ENCODE measurements at places on chromosomes 2 and 18. TPM values are rescaled to one million over a fixed set of nuclear protein-coding genes. Genes with fewer than 3 reads are reported as not detected.

CPO gene
- total RNA-seq: not detected

RAMP1 gene
- 201 TPM for total RNA-seq

CNDP1 gene
- total RNA-seq: not detected

NAT8 gene
- not detected for total RNA-seq

MLPH gene
- total RNA-seq: 40.9 TPM

IL37 gene
- not detected for total RNA-seq

GRB14 gene
- 5.2 TPM for total RNA-seq

IL1B gene
- total RNA-seq: 3.9 TPM

C2orf66 gene
- total RNA-seq: 0.16 TPM

STK16 gene
- 19.6 TPM for total RNA-seq

- DNase-seq: no peak
These were observed 176.8 kb downstream of the LOXHD1 start for GRCh38 chr18:46480226-46480625.

DNA sequence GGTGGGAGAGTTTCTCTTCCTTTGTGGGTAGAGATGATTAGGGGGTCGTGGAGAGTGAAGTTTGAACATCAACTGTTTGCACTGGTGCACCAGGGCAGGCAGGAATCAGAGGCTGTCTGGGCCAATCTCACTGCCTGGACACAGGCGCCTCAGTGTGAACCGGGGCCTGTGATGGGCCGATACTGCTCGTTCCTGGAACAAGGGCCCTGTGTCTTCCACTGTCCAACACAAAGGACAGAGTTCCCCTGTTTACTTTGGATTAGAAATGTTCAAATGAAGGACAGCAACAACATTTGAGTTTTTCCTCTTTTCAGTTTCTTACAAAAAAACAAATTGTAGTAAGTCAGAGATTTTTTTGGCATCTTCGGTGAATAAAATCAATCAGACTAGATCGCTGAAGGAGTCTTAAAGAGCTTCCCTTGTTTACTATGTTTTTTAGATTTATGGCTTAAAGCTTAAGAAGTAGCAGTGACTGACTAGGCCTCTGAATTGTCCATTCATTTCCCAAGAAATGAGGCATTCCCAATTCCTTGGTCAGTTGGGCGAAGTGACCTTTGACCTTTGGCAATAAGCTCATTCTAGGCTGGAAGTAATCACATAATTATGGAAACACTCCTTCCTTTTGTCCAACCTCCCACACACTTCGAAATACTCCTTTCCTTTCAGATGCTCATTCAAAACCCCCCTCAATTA, 11.6 kb upstream of the TGFA start:
- DNase-seq: no peak

DNA sequence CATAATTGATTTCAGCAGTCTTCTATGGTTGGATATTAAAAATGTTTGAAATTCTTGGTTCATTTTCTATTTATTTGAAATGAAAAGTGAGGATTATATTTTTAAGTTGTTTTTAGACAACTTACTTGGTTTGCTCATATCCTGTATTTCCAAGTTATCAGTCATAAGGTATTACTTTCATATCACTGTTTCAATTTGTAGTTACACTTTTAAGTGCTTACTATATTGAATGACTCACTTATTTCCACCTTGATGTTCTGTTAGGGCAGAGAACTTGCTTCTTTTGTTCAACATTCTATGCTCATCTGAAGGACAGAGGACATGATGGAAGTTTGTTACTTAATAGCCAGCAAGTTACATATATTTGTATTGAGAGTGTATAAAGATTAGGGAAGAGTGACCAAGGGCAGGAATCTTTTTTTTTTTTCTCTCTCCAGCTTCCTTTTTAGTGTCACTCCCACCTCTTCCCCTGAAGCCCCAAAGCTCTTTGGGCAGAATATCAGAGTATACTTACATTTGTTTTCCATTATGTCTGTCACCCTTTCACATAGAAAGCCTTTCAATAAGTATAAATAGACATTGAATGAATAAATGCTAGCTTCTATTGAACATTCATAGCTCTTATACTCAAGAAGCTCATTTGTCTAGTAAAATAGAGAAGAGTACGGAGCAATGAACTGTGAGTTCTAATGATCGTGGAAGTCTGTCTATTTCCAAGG, 28.1 kb downstream of the PIK3C3 start:
- DNase-seq: no peak

GRCh38 chr2:77519164-77519887, 2.9 kb downstream of the LRRTM4 start:
- DNase-seq: no peak

DNA sequence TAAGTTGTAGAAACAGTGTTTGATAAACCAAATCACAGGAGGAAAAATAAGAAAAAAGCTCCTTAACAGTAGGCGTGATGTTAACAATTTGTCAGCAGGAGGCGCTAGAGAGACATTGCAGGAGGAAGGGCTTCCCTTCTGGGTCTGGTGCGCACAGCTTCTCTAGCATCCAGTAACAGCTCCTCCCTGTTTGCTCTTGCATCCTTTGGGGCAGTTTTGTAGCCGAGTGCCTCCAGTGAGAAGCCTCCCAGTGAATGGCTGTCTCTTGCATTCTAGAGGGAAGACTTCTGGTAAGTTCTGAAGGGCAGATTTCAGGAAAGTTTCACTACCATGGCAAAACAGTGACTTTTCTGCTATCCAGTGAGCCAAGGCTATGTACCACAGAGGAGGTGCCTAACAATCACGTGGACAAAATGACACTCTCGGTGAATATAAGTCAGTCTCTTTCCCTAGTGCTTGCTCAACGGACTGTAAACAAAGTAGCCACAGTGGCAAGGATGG, 9.5 kb upstream of the ZNF396 start:
- DNase-seq: peak; percentile 61

GRCh38 chr2:179139506-179139905, 89.6 kb upstream of the CCDC141 start:
- DNase-seq: no peak

- DNase-seq: no peak
These were observed 742 bp downstream of the PXDN start for GRCh38 chr2:1743396-1744150.

DNA sequence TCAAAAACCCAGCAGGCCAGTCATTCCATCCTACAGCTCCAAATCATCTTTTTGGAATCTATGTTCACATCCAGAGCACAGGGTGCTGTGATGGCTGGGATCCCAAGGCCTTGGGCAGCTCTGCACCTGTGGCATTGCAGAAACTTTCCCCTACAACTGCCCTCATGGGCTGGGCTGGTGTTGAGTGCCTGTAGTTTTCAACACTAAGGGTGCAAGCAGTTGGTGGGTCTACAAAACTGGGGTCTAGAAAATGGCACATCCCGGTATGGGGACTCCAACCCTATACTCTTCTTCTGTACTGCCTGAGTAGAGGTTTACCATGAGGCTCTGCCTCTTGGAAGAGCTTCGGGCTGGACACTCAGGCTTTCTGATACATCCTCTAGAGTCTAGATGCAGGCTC, 95.2 kb upstream of the TEKT4 start:
- no peak for DNase-seq

DNA sequence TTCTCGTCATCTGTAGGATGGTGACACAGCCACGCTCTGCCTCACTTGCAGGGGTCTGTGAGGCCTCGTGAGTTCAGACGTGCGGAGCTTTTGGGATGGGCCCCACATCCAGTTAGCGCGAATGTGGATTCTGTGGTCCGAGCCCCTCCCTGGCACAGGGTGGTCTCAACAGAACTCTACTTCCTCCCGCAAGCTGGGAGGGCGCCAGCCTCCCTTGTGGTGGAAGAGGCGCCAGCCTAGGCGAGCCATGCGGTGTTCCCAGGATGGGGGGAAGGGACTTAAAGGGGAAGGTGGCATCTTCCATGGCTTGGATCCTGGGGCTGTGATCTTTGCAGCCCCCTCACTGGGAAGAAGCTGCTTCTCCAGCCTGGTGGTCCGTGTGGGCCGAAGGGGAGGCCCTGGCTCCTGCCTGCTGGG, 1.4 kb downstream of the SNORC start:
- DNase-seq: no peak

DNA sequence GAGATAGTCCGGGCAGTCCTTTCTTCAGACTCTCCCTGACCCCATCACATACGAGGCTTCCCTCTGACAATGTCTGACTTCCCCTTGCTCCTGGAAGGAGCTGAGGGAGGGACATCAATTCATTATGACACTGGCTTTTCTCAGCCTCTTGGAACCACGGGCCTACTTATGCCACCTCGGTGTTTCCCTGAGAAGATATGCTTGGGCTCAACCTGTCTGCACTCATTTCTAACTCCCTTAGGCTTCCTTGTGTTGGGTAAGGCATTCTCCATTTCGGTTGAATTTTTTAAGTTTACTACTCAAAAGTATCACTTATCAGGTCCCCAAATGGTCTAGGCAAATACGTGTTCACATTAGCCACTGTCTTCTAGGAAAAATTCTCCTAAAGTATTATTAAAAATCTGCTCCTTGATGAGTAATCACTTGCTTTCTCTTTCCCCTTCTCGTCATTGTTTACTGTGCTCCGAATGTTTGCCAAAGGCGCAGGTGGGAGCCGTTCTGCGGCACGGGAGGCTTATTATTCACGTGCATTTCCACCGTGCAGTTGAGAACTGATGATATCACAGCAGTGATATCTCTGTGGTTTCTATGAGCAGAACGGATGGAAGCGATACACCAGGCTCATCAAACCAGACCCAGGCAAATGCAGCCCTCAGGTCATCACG, 33.1 kb downstream of the ARL4C start:
- DNase-seq: no peak

GRCh38 chr18:24913507-24914170, 438.3 kb downstream of the ZNF521 start:
- DNase-seq: no peak

DNA sequence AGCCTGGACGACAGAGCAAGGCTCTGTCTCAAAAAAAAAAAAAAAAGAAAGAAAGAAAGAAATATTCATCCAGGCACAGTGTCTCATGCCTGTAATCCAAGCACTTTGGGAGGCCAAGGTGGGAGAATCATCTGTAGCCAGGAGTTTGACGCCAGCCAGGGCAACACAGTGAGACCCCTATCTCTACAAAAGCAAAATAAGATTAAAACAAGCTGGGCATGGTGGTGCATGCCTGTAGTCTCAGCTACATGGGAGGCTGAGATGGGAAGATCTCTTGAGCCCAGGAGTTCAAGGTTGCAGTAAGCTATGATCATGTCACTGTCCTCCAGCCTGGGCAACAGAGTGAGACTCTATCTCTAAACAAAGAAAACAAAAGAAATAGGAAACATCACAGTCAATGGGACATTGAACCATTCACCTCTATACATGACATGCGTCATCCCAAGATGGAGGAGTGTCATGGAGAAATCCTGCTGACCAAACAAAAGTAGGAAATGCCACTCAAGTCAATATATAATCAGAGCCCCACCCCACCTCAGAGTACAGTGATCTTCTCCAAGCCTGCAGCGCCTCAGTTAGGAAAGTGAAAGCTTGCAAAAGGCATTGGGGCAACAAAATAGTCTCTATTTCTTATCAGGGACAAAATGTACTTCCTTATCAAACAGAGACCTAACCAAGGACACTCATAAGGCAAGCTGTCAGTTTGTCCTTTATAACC, 9.8 kb downstream of the FEV start:
- no peak for DNase-seq

GRCh38 chr2:28613633-28614501, 118.0 kb downstream of the PLB1 start:
- DNase-seq: no peak

- no peak for DNase-seq
These were observed 583.4 kb upstream of the CDH2 start for GRCh38 chr18:28760299-28760698.

- no peak for DNase-seq
These were observed 411.1 kb downstream of the NCKAP5 start for GRCh38 chr2:133157141-133157540.

DNA sequence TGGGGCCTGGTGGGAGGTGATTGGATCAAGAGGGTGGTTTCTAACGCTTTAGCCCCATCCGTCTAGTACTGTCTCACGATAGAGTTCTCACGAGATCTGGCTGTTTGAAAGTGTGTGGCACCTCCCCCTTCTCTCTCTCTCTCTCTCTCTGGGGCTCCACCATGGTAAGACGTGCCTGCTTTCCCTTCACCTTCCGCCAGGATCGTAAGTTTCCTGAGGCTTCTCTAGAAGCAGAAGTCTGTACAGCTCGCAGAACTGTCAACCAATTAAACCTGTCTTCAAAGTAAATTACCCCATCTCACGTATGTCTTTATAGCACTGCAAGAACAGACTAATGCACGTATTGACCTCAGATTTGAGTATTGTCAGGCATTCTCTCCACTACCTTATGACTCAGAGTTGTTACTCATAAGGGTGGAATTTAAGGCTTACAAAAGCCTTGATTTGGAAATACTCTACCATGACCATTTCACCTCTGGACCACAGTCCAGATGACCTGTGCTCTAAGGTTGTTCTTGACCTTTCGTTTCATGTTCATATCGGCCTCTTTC, 99.5 kb upstream of the AGAP1 start:
- no peak for DNase-seq

- DNase-seq: no peak
These were observed 536.2 kb upstream of the FSIP2 start for GRCh38 chr2:185202381-185202780.

GRCh38 chr18:67261931-67262552, 254.5 kb downstream of the DSEL start:
- DNase-seq: no peak

DNA sequence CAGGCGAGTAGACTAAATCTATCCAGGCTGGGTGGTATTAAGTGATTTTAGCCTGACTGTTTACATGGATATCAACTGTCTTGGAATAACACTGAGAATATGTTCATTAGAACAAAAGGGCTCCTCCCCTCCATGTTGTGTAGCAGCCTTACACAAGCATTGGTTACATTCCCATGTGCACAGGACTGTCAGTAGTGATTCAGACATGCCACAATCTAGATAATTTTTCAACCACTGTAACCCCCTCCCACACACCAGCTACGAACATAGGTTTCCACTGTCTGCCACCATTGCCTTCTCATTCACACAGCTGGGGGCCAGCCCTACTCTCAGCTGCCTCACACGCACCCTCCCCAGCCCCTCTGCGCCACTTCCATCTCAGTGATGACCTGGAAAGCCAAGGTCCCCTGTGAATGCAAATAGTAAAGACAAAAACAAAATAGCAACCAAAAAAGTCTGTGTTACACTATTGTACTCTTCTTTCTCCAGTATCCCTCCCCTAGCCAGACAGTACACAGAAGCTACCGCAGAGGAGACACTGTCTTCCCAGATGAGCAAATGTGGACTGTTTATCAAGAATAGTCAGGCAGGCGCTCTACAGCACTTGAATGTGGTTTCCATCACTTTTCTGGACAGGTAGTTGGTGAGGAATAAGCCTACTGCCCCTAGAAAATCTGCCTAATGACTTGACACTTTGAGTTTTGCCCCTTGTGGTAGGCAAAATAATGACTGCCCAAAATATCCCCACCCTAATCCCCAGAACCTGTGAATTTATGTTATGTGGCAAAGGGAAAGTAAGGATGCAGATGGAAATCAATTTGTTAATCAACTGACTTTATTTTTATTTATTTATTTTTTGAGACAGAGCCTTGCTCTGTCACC, 27.9 kb upstream of the TYMS start:
- DNase-seq: no peak

GRCh38 chr2:230414302-230414701, 1.7 kb upstream of the SP100 start:
- no peak for DNase-seq
